ENCODE measurements at places on chromosomes 4 and X. TPM values are rescaled to one million over a fixed set of nuclear protein-coding genes. Genes with fewer than 3 reads are reported as not detected.

APLN gene
- 2.4 TPM for total RNA-seq

NUDT10 gene
- 49.3 TPM for total RNA-seq

TREX2 gene
- 2.9 TPM for total RNA-seq

GPC4 gene
- 1.2 TPM for total RNA-seq

ARMCX1 gene
- total RNA-seq = 120 TPM

ERVMER34-1 gene
- 0.41 TPM for total RNA-seq

DACH2 gene
- total RNA-seq = 5.7 TPM

MAGEE1 gene
- total RNA-seq = 16.3 TPM

MAOA gene
- 13.5 TPM for total RNA-seq

TMEM271 gene
- 15.9 TPM for total RNA-seq

FOXR2 gene
- under 0.01 TPM for total RNA-seq

ZFP92 gene
- total RNA-seq = 0.82 TPM

HSFX2 gene
- 1.2 TPM for total RNA-seq

UGT2B10 gene
- not detected for total RNA-seq

STK32B gene
- 57.5 TPM for total RNA-seq

FDCSP gene
- not detected for total RNA-seq

XAGE1A gene
- not detected for total RNA-seq

ZNF280C gene
- 9.0 TPM for total RNA-seq

KIT gene
- 57.9 TPM for total RNA-seq

GBA3 gene
- 0.41 TPM for total RNA-seq

Data from frontal cortex (tissue), 4 donors.